ENCODE measurements at places on chromosomes 4 and X.

DNA sequence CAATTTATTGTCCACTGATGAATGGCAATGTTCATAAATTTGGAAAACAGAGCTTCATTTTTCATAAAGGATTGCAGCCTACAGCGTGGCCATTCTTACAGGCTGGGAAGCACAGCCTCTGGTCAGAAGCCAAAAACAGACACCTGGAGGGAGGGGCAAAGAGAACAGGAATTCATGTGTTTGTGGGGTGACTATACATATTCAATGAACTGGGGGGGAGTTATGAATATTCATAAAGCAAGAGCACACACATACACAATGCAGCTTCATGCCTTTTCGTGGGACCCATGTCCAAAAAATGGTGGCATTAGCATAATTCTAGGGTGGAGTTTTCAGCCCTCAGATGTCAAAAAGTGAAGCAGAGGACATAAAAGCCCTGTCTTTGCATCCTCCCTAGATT, 173.3 kb downstream of the VEGFC start:
- DNase-seq: no peak

GRCh38 chr4:4521731-4522130, 20.1 kb downstream of the STX18 start:
- DNase-seq: no peak

DNA sequence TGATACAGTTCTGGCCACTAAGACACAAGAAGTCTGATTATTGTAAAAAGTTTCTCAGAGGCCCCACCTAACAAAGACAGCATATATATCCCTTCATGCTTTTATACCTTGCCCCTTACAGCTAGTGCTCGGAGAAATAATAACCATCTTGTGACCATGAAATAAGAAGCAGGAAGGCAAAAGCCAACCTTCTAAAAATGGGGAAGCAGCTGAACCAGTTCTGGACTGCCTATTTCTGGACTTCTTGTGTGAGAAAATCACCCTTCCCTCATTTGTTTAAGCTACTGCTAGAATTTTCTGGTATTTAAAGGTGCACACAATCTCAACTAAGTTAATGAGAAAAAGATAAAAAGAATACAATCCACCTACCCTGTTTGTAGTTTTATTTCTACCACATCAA, 87.5 kb downstream of the CNOT6L start:
- no peak for DNase-seq

DNA sequence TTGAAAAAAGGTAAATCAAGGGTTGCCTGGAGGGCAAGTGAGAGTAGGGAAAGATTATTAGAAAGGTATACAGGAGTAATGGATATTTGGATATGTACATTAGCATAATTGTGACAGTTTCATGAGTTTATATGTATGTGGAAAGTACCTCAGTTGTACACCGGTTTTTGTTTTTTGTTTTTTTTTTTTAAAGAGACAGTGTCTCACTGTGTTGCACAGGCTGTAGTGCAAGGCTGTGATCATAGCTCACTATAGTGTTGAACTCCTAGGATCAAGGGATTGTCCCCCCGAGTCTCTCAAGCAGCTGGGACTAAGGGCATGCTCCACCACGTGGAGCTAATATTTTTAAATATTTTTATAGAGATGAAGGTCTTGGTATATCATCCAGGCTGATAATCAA, 15.3 kb upstream of the HPGD start:
- no peak for DNase-seq

DNA sequence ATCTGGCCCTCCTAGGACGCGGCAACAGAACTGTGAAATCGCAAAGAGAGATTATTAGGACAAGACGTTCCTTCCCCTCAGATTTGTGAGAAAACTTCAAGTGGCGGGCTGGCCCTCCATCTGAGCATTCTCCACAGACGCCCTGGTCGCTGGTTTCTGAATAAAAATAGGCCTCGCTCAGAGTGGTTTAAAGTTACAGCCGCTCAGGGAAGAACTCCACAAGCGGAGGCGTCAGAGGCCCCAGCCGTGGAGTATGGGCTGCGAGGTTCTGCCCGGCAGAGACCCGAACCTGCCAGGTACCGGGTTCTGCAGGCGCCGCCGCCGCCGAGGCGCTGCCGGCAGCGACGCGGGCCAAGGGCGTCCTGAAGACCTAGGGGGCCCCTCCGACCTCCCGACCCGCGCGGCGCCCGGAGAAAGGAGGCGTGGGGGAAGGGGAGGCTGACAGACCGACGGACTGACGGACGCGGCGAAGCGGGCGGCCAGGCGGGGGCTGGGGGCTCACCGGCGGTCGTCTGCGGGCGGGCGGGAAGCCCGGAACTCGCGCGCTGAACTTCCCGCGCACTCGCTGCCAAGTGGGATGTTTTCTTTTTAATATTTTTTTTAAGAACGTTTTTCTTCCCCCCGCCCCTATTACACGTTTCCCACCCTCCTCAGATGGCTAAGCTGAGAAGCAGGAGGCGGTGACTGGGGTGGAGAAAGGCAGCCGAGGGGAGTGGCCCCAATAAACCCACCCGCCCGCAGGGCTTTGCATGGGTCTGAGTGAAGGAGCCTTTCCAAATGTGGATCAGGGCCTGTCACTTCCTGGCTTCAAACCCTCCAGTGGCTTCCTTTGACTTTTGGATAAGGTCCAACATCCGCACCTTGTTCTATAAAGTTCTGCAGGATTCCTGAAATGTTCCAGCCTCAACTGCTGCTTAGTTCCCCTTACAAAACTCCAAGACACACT, at the start of gene PABPC4L:
TSS of gene PABPC4L (minus strand) at position 574 of the 946 bp plus-strand sequence. CDS start 770 bp downstream, outside the sequence.
- DNase-seq: peak; percentile 3

- no peak for DNase-seq
Measured at GRCh38 chrX:149469406-149469805, 35.7 kb downstream of the IDS start.
